ENCODE measurements at places on chromosomes 13 and 19.

DNA sequence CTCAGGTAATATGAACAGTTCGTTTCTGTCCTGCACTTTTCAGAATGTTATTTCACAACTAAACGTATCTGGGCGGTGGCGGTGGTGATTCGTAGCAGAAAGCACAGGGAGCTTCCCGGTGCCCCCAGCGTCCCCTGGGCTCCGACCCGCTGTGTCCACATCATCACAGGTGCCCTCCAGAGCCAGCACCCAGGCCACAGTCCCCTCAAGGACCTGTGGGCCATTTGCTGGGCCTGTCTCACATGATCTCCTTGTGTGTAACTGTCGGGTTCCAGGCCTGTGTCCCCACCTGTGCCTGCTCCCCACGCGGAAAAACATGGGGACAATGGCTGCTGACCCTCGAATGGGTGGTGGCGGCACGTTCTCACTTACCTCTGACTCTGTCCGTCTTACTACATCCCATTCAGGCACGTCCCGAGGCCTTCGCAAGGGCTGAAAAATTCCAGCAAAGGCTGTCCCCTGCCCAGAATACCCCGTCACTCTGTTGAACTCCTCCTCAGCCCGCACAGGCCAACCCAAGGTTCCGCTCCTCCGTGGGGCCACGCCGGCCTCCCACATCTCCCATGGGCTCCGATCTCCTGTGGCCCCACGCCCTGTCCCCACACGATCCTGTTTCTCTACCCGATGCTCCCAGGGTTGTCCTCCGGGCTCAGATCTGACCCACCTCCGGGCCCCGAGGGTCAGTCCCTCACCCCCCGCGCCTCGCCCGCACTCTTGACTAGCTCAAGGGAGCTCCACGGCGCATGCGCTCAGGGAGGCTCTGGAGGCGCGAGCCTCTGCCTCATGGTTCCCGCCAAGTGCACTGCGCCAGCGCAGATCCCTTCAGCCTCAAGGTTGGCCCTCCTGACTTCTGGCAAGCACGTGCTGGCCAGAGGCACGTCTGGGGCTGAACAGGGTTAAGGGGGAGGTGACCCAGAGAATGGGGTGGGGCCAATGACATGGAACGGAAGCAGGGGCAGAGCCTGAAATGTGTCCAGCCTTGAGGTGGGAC is 21.2 kb downstream of the DEDD2 start:
- DNase-seq, result no peak

GRCh38 chr13:20124303-20124702 is 36.5 kb downstream of the GJA3 start:
- DNase-seq, result no peak

- DNase-seq, result no peak
Measured at GRCh38 chr19:32232449-32232848, 113.0 kb upstream of the ZNF507 start.

- DNase-seq, result no peak
Measured at GRCh38 chr19:18264971-18265540, 9.2 kb downstream of the IQCN start.

DNA sequence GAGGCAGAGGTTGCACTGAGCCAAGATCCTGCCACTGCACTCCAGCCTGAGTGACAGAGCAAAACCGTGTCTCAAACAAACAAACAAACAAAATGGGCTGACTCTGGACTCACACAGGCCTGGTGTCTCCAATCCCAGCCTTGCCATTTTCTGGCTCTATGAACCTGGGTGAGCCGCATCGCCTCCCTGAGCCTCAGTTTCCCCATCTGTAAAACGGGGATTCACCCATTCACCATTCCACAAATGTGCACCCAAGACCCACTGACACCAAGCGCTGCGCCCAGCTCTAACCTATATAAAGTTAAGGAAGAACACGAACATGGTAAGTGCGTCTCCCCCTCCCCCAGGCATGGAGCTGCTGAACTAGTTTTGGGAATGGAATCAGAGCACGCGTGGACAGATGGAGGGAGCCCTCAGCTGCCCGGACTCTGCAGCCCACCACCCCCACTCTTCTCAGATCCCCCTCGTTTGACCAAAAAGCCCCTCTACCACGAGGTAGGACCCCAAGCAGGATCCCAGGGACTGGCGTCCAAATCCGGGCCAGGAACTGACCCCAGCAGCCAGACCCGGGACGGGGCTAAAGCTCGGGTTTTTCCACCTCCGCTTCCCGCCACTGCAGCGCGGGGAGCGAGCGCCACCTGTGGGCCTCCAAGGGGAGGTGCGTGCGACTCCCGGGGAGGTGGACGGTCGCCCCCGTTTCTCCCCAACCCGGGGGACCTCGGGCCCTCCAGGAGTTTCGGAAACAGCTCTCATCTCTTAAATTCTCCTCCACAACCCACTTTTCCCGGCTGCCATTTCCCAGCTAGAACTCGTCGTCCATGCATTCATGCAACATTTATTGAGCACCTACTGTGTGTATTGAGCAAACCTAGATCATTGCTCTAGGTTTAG is 33.0 kb upstream of the ADGRE5 start:
- DNase-seq, result peak; percentile 42

DNA sequence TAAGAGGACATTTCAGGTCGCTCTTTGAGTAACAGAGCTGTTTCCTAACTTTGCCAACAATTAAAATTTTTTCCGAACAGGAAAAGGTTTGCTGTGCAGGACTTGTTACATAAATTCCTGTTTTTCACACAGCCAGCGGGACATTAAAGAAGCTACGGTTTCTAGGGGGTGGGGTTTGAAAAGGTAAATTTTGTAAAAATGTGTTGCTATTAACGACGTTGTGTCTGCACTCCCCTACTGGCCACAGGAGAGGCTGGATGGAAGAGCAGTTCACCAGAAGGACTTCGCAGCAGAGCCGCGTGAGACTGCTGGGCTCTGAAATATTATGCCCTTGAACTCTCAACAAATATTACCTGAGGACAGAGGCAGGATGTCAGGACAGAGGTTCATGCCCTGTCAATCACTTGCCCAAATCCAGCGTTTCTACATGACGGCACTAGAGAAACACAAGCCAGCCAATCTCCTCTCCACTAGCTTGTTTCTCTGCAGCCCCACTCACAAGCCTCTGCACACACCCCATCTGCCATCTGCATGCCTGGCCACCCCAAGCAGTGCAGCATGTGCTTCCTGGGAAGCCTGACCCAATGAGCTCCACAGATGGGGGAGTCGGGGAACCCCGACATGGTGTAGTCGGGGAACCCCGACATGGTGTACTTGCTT is 102.0 kb downstream of the FOXO1 start:
- no peak for DNase-seq

DNA sequence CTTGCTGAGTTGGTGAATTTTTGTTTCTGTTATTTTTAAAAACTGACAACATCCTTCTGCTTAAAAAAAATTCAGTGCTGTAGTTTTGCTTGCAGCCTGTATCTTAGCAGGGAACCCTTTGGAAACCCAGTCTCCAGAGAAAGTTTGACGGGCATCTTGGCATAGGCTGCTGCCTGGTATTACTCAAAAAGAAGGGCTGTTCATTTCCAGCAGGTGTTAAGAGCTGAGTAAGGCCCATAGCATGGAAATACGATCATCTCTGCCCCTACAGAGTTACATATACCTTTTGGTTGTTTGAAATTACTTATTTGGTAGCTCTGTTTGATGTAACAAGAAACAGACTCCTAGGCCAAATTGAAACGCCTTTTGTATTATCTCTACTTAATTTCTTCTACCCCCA is 41.5 kb downstream of the URI1 start:
- DNase-seq, result no peak

GRCh38 chr19:18610245-18610555 is 2.5 kb upstream of the TMEM59L start:
- DNase-seq, result no peak

GRCh38 chr19:45403272-45403671 is 1.6 kb downstream of the PPP1R13L start:
- no peak for DNase-seq

GRCh38 chr13:55999709-56000108 is 1141.0 kb upstream of the PRR20A start:
- no peak for DNase-seq

- no peak for DNase-seq
Measured at GRCh38 chr13:98506728-98507230, 70.1 kb downstream of the STK24 start.

DNA sequence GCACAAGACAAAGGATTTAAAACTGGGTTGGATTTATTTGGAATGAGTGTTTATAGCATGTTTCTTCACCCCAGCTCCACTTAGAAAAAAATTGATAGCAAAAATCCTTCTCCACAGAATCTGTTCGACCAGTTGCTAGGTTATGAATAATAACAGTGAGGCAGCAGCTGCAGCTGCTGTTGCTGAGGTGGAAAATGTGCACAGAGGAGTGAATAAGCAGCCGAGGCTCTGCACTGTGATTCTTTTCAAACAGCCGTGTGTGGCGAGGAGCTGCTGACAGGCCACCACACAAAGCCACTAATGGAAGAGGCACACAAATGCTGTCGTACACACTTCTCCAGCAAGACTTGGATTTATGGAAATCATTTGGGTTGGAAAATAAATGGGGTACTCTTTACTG is 6.4 kb upstream of the RASL11A start:
- no peak for DNase-seq

DNA sequence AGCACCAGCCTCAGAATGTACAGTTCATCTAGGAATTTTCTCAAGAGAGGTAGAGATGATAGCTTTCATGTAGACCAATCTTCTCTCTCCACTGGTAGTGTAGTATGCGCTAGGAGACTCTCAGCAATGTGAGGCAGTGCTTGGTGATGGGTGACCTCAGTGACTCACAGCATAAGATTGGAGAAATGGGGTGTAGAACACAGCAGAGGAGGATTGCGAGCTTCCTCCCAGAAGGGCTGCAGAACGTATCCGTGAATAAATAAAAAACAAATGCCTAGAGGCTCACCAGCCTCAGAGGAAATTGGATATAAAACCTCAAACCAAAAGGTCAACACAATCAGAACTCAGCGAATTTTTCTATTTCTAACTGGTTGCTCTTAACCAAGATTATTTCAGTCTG is 182.9 kb upstream of the RXFP2 start:
- DNase-seq, result no peak

GRCh38 chr13:111175372-111175771 is 60.3 kb downstream of the ARHGEF7 start:
- no peak for DNase-seq

DNA sequence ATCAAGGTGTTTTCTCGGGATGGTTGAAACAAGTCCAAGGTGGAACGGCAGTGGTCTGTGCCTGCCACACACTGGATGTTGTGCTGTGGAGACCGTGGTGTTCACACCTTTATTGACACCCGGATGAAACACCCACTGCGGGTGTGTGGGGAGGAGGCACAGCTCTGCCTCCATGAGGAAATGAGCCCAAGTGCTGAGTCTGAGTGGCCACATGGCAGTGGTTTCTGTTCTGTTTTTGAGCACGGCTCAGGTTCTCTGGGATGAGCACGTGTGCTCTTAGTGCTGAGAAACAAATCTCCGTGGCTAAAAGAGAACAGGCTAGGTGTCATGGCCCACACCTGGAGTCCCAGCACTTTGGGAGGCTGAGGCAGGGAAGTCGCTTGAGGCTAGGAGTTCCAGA is 29.5 kb downstream of the UPF1 start:
- DNase-seq, result no peak

GRCh38 chr19:6057651-6058517 is 52.4 kb downstream of the RFX2 start:
- no peak for DNase-seq

DNA sequence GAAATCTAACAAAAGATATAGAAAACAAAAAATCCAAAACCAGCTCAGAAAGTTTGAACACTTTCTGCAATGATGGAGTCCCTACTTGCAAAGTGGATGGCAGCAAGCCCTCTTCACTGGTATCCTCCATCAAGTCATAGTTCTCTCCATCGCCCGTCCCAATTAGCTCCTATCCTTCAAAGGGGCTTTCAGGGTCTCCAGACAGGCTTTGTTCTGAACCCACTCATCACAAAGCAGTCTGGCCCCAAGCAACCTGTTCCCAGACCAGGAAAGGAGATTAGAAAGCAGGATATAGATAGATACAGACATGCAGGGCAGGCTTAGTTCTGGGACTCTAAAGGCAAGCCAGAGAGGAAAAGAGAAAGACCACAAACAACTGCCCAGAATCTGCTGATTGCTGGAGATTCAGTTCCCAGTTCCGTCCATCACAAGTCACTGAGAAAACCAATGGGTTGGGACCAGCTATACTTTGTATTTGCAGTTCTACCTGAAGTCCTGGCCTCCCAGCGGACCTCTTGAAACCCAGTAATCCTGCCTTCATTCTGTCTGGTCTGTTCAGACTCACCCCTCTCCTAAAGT is 47.2 kb upstream of the EPHX3 start:
- DNase-seq, result no peak

- peak; percentile 41 for DNase-seq
Measured at GRCh38 chr19:19554074-19555023, 16.3 kb downstream of the CILP2 start.

- no peak for DNase-seq
Measured at GRCh38 chr19:3897936-3898335, 17.5 kb downstream of the ATCAY start.

GRCh38 chr13:95019886-95020285 is 281.4 kb downstream of the ABCC4 start:
- DNase-seq, result no peak

DNA sequence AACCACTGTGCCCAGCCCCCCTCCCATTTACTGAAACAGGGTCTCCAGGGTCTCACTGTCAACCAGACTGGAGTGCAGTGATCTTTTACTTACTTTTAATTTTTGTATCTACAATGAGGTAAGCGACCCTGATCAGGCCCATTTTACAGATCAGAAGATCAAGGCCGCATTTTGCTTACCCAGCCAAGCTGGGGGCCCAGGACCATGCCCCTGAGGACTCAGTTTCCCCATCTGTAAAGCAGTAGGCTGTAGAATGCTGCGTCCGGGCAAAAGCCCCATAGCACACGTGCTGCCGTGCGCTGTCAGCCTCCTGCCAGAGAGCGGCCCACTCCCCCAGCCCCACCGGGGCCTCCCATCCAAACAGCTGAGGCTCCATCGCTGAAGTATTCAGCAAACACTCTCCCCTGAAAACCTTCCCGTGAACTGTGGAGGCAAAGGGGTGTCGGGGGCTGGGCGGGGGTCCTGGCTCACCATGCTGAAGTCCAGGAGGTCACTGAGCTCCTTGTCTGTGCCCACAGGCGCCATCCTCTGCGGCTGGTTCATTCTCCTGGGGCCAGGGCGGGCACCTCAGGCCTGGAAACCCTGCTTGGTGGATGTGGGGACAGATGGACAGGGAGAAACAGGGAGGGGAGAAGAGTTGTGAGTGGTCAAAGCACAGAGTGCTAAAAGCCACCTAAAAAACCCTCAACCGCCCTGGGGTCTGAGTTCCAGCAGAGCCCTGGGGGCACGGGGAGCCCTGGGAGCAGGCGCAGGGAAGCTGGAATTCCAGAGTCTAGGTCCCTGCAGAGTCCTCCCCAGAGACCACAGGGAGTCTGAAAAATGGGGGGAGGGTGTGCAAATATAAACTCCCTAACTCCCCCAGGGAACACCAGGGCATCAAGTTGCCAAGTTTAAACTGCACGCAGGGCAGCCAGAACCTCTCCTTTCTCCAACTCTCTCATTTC is 2.4 kb downstream of the TCF3 start:
- no peak for DNase-seq

- no peak for DNase-seq
Measured at GRCh38 chr19:48512504-48513288, 1.1 kb upstream of the LMTK3 start.

DNA sequence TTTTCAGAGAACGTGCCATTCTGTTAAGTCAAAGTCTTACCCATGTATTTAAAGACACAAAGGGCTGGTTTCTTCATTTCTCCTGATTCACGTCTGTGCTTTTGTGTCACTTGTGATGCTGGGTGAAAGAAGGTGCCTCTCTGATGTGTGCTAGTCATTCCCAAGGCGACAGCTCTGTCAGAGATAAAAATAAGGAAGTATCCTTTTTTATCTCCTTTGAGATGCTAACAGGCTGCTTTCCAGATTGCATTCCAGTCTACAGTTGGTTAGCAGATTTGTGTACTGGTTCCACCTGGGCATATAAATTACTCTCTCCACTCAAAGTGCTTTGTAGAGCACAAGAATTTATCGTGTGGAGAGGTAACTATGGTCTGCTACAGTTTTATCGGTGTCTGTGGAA is 33.5 kb upstream of the DCT start:
- DNase-seq, result no peak

All from stimulated activated CD8-positive, alpha-beta memory T cell treated with anti-CD3 and anti-CD28 coated beads, Interleukin-7, amount 100 ng/mL, for 24 hours (primary cell).